ENCODE measurements at places on chromosomes 5 and 9. TPM values are rescaled to one million over a fixed set of nuclear protein-coding genes. Genes with fewer than 3 reads are reported as not detected.

- no peaks in the 10 kb centered on the region for H3K4me1 ChIP-seq
- no peak overlapping the region for H3K4me3 ChIP-seq
- DNase-seq, result no peak
Observed at GRCh38 chr5:13508559-13508958, 435.9 kb downstream of the DNAH5 start.

Gene CPLANE1
- total RNA-seq, result 8.2 TPM

- H3K36me3 ChIP-seq, result no peaks in the 10 kb centered on the region
- H3K4me1 ChIP-seq, result no peaks in the 10 kb centered on the region
- no peak overlapping the region for H3K4me3 ChIP-seq
- H3K27me3 ChIP-seq, result no peaks in the 10 kb centered on the region
Observed at GRCh38 chr5:102879741-102880140, 124.6 kb downstream of the PAM start.

Gene ZNF169
- total RNA-seq, result 6.3 TPM

DNA sequence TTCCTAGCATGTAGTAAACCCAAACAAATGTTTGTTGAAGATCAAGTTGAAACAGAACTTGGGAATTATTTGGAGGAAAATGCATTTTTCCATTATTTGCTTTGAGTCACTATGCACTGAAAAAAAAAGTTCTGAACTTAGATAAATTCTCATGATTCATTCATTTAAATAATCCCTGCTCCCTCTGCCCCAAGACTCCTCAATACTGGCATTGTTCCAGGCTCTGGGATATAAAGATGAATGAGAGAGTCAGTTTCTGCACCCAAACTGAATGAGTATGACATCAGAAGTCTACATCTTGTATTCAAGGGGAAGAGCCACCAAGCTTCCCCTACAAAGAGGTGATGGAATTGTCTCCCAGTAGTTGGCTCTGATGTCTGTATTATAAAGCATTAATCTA, 123.9 kb downstream of the SEC61B start:
- DNase-seq, result no peak
- no peak overlapping the region for H3K27ac ChIP-seq
- no peaks in the 10 kb centered on the region for H3K4me1 ChIP-seq
- H3K4me3 ChIP-seq, result no peak overlapping the region
- no peaks in the 10 kb centered on the region for H3K27me3 ChIP-seq

Gene SPATA31E1
- not detected for total RNA-seq

Gene DENND1A
- 15.1 TPM for total RNA-seq

Data from CD8-positive, alpha-beta memory T cell (primary cell).